Effector memory CD8-positive, alpha-beta T cell (primary cell): ENCODE measurements at places on chromosomes 12 and 14.

DNA sequence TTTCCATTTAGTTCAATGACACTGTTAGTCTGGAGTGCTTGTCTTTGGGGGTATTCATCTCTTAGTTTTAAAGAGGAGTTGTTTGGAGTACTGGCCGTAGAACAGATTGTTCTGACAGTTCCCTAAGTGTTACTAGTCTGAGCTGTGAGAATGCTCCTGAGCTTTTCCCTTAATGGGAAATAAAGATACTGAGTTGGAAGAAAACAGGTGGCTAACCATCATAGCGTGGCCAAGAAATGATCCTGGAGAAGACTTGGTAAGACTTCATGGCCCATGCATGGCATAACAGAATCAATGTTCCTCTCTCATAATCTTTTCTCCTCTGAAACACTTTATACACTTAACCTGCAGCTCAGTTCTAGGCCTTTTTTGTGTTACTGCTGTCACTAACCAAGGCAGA lies 6.2 kb downstream of the CALM1 start:
- no peak for DNase-seq

DNA sequence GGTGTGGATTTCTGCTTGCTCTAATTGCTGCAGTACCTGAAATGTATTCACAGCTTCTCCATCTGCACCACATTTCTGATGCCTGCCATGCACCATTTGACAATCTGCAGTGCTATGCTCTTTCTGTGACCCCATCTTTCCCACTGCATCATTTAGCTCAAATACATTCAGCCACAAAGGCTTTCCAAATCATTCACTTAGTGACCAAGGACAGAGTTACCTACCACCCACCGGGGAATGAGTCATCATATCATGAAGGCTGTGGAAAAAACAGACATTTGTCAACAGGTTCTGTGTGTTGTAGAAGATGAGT lies 465.5 kb upstream of the ATP2B1 start:
- DNase-seq = no peak

DNA sequence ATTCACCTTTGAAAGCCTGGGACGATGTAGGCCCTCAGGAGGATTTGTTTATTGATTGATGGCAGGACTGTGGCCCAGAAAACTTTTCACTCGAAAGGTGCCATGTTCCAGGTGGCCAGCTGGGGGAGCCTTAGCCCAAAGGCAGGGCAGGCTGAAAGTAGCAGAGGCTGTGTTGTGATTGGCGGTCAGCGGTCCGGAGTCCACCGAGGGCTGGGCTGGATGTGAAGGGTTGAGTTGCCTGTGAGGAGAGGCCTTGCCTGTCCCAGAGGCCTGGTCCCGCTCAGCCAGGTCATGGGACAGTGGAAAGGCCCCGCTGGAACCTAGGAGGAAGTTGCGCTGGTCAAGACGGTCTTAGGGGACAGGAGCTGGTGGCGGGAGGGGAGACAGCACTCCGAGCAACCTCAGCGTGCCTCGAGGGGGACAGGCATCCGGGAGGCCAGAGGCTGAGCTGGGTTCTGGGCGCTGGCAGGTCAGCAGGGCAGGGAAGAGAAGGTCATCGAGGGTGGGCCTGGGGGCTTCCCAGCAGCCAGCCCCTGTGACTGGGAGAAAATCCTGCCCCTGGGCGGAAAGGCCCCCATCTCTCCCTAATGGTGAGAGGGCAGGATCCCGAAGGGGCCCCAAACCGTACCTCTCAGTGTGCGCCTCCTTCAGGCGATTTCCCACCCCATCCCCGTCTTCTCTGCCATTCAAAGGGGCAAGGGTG lies 26.3 kb downstream of the CMA1 start:
- peak; percentile 48 for DNase-seq

GRCh38 chr14:79724934-79725717 lies 486.2 kb downstream of the DIO2 start:
- no peak for DNase-seq

DNA sequence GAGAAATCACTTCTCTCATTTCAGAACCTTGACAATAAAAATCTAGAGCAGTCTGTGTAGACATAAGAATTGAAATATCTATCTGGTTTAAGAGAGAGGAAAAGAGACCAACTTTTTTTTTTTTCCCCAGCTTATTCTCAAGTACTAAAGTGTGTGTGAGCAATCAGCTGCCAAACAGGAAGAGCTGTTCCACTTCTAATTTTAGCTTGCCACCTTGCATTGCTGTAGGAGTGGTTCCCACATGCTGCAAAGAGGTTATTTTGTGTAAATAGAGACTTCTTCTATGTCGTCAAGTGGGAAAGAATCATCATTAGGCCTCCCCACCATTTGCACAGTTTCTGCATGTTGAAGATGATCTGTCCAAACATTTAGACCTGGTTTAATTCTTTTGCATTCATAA lies 142.6 kb downstream of the NPAS3 start:
- no peak for DNase-seq

- DNase-seq = no peak
Observed at GRCh38 chr14:96182546-96182945, 22.1 kb upstream of the BDKRB2 start.

DNA sequence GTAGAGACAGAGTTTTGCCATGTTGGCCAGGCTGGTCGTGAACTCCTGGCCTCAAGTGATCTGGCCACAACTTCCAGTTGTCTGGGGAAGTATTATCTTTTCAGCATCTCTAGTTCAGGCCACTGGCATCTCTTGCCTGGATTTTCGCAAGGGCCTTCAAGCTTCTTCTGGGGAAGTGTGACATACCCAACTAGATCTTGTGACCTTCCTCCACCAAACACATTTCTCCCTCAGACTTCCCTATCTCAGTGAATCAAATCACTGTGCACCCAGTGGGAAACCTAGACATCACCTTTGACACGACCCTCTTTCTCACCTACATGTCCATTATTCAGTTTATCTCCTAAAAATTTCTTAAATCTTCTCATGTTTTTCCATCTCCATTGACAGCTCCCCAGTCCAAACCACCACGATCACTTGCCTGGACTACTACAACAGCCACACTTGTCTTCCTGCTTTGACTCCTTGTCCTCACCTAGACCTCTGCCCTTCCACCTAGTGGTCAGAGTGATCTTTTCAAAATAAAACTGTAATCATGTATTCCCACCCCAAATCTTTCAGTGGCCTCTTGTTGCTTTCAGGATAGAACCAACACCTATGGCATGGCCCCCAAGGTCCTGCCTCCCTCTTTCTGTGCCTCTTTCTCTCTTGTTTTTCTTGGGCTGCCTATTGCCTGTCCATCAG lies 3.3 kb downstream of the EEF1AKMT3 start:
- DNase-seq = no peak
